ENCODE measurements at places on chromosomes 5 and 9.

GRCh38 chr9:1400983-1401382 lies 350.8 kb downstream of the DMRT2 start:
- no peak for DNase-seq

DNA sequence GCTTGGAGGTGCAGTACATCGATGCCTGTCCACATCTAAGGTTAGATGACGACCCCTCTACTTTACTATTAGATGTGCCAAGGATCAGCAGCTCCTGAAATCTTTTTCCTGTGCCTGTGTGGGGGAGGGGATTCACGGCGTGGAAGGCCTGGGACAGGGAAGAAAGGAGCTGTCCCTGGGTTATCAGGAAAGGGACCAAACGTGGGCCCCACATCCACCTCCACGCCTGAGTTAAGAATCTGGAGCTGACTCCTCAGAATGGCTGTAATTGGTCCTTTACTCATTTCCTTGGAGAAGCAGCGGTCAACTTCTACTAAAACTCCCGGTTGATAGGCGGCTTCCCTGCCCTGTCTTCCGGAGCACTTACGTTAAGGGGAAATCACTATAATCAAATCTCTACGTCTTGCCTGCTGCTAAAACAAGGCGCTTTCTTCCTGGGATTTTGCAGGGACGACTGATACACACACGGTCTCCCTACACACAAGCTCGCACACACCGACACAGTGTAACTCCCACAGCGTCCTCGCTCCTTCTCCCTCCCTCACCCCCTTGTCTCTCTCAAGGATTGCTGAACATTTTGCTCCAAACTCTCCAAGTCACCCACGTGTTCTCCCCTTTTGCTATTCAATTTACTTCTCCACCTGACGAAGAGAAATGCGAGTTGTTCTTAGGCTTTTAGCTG lies 1.4 kb downstream of the PDE4D start:
- no peak for DNase-seq

DNA sequence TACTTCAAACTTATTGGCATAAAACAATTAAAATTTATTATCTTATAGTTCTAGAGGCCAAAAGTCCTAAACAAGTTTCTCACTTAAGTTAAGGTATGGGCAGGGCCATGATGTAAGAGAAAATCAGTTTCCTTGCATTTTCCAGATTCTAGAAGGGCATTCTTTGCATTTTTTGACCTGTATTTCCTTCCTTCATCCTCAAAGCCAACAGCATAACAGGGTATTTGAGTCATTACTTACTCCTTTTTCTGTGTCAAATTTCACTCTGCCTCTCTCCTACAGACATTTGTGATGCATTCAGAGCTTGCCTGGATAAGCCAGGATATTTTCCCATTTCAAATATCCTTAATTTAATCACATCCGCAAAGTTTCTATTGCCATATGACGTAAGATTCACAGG lies 1499.0 kb downstream of the EFNA5 start:
- DNase-seq = no peak

GRCh38 chr9:91948101-91948596 lies 1.9 kb downstream of the ROR2 start:
- no peak for DNase-seq

- no peak for DNase-seq
These were observed 417.5 kb upstream of the MEF2C start for GRCh38 chr5:89300426-89300970.

DNA sequence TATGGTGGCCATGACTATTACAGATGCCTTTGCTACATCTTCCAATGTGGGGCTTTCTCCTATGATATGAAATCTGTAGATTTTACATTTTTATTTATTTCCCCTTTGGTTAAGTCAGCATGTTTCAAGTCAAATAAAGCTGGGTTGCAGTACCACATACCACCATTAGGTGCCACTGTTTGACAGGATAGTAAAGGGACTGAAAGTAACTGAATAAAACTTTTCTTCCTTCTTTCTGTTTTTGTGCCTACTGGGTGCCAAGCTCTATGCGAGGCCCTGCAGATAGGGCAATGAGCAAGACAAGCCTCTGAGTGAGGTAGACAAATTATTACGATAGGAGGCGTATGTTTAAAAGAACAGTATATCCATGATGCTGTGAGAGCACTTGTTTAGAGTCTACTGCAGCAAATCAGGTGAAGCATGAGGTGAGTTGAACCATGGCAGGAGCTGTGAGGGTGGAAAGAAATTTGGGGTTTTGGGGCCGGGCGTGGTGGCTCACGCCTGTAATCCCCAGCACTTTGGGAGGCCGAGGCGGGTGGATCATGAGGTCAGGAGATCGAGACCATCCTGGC lies 64.8 kb downstream of the GDNF start:
- DNase-seq = peak; percentile 62

DNA sequence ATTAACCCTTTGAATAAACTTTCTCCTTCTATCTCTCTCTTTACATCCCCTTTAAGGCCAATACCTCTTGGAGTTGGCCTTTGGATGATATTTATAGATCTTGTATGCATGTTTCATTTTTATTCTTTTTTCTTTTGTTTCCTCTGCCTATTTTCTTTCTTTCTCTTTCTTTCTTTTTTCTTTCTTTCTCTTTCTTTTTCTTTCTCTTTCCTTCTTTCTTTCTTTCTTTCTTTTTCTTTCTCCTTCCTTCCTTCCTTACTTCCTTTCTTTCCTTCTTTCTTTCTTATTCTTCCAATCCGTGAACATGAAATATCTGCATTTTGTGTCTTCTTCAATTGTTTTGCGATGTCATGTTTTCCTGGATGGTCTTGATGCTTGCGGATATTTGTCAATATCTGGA lies 276.1 kb downstream of the ADGRV1 start:
- DNase-seq = no peak

GRCh38 chr5:95975703-95976102 lies 14.1 kb upstream of the ELL2 start:
- DNase-seq = no peak

GRCh38 chr5:23013395-23013998 lies 160.4 kb upstream of the CDH12 start:
- no peak for DNase-seq

DNA sequence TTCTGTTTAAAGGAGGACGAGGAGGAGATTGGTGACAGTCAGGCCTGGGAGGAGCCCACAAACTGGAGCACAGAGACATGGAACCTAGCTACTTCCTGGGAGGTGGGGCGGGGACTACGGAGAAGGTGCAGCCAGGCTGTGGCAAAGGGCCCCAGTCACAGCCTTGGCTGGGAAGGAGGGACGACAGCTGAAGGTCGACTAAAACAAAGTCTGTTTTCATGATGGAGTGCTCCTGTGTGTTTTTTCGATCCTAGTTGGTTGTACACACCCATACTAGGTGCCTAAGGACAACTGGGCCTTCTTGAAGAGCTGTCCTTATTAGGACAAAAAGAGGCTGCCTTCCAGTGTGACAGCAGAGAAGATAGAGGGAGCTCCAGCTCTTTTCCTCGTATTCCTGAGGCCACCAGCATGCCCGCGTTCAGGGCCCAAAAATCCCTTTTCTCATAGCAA lies 2.9 kb downstream of the CCDC107 start:
- no peak for DNase-seq

GRCh38 chr9:34383904-34384303 lies 7.2 kb upstream of the MYORG start:
- no peak for DNase-seq

GRCh38 chr5:59337240-59337639 lies 556.3 kb downstream of the PDE4D start:
- no peak for DNase-seq

- no peak for DNase-seq
These were observed 7.1 kb downstream of the FNIP1 start for GRCh38 chr5:131789765-131790164.

- no peak for DNase-seq
These were observed 289.3 kb downstream of the ASTN2 start for GRCh38 chr9:117125531-117125930.

DNA sequence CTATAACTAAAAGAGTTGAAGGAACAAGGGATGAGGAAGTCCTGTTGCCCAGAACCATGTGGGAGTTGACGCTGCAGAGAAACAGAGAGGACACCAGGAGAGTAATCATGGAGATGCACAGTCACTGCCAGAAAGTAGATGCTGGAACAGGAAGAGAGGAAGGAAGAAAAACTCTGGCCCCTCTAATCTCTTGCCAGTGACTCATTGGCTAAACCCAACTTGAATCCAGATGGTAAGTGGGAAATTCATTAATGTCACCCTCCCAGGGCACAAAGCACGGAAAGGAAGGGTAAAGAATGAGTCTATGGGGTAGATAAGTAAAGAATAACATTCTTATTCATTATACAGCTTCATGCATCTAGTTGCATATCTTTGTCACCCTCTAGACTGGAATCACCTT lies 631.9 kb downstream of the PRELID2 start:
- DNase-seq = no peak

DNA sequence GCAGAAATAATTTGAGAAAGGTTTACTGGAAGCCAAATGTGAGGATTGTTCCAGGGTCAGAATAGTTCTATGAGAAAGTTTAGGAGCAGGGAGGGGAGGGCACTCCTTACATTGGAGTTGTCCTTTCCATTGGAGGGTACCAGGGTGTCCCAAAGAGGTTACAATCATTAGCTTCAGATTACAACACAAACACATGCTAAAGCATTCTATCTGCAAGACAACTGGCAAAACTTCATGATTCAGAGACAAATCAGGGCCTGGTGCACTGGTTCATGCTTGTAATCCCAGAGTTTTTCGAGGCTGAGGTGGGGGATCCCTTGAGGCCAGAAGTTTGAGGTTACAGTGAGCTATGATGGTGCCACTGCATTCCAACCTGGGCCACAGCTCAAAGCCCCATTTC lies 51.8 kb downstream of the NSUN2 start:
- no peak for DNase-seq

- no peak for DNase-seq
These were observed 108.5 kb downstream of the GAS1 start for GRCh38 chr9:86838519-86839497.

GRCh38 chr5:16296946-16297345 lies 117.4 kb upstream of the MARCHF11 start:
- DNase-seq = no peak

- no peak for DNase-seq
These were observed 816.4 kb downstream of the SEMA5A start for GRCh38 chr5:8729437-8729836.

- peak; percentile 18 for DNase-seq
These were observed 58.8 kb upstream of the NEK6 start for GRCh38 chr9:124198948-124199347.
